ENCODE measurements at places on chromosomes 1 and 21.

- no peak for DNase-seq
Observed at GRCh38 chr1:5954964-5955363, 37.3 kb downstream of the NPHP4 start.

GRCh38 chr1:204385727-204386126 lies 25.9 kb downstream of the PPP1R15B start:
- no peak for DNase-seq

- DNase-seq: no peak
Observed at GRCh38 chr1:209095627-209096595, 487.6 kb upstream of the CAMK1G start.

- DNase-seq: no peak
Observed at GRCh38 chr1:233295975-233296322, 424 bp upstream of the PCNX2 start.

GRCh38 chr1:175269151-175269550 lies 76.6 kb upstream of the KIAA0040 start:
- DNase-seq: no peak

- DNase-seq: no peak
Observed at GRCh38 chr1:60071296-60071695, 2.3 kb downstream of the C1orf87 start.

DNA sequence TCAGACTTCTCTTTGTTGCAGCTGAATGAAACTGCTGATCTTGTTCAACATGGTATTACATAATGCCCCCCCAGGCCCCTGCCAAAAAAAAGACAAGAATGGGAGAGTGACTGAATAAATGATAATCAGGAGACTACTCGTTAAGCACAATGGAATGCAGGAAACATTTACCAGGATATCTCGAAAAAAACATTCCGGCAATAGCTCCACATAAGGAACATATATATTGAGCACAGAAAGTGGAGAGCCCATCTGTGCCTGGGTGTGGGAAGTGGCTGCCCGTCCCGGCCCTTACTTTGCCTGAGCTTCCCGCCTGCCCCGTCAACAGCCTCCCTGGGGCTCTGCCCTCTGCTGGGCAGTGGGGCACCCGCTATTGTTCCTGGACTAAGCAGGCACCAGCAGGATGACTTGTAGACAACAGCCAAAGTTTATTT lies 13.3 kb downstream of the TRIM11 start:
- DNase-seq: peak; percentile 82

GRCh38 chr21:36122977-36123376 lies 11.9 kb upstream of the CBR3 start:
- DNase-seq: peak; percentile 34

DNA sequence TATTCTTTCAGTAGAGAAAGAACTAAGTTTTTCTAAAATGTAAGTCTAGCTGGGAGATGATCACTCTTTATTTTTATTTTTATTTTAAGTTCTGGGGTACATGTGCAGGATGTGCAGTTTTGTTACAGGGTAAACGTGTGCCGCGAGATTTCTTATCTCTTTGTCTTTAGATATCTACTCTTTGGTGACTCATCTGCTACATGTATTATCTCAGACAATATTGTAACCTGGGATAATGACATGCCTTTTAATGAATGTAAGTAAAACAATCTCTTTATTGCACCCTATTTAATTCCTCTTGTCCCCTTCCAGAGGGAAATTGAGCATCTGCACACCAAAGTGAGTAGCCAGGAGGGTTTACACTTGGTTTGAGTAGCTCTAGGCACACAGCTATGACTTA lies 9.4 kb downstream of the CR2 start:
- DNase-seq: no peak

DNA sequence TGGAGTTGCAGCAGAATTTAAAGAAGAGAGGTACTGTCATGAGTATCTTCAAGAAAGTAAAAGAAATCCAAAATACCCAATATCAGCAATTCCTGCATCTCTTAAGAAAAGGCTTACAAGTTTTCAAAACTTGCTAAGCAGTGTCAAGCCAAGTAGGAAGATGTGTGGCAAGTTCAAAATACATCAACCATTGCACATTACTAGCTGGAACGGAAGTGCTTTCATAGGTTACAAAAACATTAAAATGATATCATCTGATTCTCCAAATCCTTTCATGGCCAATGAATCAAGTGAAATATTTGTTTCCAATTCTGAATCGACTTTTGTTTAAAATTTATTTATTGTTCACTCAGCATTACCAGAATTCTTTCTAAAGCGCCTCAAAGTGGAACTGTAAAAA lies 5.7 kb upstream of the ABCA4 start:
- peak; percentile 44 for DNase-seq

DNA sequence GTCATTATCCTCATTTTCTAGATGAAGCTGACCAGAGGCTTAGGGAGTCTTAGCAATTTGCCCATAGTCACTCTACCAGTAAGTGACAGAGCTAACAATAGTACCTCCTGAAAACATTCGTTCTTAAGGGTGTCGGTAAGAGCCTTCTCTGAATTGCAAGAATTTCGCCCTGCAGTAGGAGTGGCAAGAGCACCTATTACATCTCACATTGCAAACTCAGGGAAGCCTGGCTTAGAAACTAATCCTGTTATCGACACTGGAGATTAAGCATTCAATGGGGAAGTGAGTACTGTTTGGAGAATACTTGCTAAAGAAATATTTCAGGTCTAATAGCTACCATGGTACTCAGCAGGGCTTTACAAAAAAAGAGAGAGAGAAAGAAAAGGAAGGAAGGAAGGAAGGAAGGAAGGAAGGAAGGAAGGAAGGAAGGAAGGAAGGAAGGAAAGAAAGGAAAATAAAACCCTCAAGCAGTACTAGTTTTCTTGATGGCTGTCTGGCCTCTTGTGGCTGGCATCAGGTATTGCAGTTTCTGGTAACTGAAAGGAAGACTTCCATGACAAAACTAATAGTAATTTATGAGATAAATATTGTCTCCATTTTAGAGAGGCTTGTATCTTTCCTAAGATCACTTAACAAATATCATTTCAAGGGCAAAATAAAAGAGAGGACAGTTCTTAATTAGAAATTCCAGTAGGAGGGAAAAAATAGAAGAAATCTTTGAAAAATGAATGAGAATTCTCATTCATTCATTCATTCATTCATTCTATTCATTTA lies 10.4 kb downstream of the C1orf226 start:
- DNase-seq: peak; percentile 70

GRCh38 chr1:65036570-65037051 lies 70.3 kb upstream of the JAK1 start:
- peak; percentile 10 for DNase-seq

- no peak for DNase-seq
Observed at GRCh38 chr1:28159243-28159642, 17.2 kb downstream of the PTAFR start.

DNA sequence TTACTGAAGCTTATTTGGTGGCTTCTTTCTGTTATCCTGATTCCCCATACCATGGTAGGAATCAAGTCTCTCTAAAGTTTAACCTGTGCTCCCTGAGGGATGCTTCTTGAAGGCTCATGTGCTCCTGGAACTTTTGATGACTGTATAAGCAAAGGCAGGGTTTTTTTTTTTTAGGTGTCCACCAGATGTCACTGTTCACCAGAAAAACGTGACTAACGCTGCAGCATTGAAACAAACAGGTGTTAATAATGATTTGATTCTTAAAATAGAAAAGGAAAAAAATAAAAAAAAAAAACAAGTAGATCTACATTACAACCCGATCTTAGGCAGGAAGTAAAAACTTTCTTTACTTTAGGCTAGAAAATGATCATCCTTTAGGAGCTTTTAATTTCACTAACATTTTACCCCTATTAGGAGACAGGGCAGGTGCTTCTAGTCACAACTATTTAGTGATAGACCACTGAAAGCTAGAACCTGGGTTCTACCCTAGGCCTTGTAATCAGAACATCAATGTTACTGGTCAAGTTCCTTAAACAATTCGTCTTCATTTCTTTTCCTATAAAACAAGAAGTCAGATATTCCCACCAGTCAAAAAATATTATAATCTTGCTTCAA lies 223.0 kb downstream of the PLA2G4A start:
- DNase-seq: peak; percentile 65

DNA sequence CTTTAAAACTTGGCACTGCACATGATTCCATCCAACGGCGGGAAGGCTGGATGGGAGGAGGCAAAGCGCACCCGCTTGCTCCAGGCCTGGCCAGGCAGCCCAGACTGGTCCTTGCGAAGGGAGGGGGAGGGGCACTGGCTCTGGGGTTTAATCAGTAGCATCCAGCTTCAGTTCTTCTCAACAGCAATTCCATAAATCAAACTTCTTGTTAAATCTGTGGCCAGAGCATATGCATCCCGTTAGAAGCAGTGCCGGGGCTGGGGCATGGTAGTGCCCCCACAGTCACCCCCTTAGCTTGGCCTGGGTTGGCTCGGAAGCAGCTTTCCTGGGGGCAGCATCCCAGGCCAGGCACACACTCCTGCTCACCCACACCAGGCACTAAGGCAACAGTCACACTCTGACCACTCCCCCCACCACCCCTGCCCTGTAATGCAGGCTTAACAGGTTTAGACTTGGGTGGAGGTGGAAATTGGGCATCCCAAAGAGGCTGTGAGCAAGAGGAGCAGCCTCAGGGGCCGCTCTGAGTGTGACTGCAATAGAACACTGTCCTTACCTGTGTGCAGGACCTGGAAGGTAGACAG lies 94.1 kb upstream of the CASZ1 start:
- DNase-seq: no peak

- peak; percentile 49 for DNase-seq
Observed at GRCh38 chr1:162632698-162633080, 425 bp downstream of the DDR2 start.

Data from cardiac fibroblast (primary cell).